Epithelial cell of esophagus (primary cell): ENCODE measurements at places on chromosomes 11 and 22.

DNA sequence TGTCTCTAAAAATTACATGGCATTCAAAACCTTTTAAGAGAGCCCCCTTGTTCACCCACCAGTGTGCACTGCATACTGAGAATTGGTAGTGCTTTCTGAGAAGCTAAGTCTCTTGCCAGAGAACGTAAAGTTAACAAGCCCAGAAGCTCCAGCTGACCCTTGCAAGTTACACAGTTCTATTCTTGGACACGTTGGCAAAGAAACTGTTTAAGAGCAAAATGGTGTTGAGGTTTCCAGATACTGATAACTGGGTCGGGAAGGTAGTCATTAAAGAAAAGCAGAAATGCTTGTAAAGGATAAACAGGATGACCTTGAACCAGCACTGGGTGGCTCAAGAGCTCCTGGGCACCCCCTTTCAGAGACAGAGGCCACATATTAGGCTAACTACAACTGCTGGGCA is 284.8 kb downstream of the CADM1 start:
- no peak for DNase-seq

DNA sequence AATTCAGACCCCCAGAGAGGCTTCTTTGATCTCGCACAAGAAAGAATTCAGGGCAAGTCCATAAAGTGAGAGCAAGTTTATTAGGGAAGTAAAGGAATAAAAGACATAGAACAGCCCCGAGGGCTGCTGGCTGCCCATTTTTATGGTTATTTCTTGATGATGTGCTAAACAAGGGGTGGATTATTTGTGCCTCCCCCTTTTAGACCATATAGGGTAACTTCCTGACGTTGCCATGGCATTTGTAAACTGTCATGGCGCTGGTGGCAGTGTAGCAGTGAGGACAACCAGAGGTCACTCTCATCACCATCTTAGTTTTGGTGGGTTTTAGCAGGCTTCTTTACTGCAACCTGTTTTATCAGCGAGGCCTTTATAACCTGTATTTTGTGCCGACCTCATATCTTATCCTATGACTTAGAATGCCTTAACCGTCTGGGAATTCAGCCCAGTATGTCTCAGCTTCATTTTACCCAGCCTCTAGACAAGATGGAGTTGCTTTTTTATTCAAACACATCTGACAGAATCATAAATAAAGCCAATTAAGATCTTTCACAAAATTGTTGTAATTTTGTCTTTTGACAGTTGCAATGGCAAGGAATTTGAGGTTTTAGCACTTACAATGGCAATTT is 7.6 kb downstream of the DDIAS start:
- DNase-seq, result no peak

- no peak for DNase-seq
Measured at GRCh38 chr11:112627588-112628045, 333.6 kb upstream of the NCAM1 start.

- no peak for DNase-seq
Measured at GRCh38 chr11:19422276-19422675, 181.5 kb upstream of the E2F8 start.

GRCh38 chr11:116580799-116581198 is 192.0 kb downstream of the BUD13 start:
- DNase-seq, result no peak

GRCh38 chr11:123491241-123491640 is 61.2 kb downstream of the GRAMD1B start:
- no peak for DNase-seq

GRCh38 chr11:63978551-63979239 is 4.3 kb downstream of the COX8A start:
- no peak for DNase-seq

DNA sequence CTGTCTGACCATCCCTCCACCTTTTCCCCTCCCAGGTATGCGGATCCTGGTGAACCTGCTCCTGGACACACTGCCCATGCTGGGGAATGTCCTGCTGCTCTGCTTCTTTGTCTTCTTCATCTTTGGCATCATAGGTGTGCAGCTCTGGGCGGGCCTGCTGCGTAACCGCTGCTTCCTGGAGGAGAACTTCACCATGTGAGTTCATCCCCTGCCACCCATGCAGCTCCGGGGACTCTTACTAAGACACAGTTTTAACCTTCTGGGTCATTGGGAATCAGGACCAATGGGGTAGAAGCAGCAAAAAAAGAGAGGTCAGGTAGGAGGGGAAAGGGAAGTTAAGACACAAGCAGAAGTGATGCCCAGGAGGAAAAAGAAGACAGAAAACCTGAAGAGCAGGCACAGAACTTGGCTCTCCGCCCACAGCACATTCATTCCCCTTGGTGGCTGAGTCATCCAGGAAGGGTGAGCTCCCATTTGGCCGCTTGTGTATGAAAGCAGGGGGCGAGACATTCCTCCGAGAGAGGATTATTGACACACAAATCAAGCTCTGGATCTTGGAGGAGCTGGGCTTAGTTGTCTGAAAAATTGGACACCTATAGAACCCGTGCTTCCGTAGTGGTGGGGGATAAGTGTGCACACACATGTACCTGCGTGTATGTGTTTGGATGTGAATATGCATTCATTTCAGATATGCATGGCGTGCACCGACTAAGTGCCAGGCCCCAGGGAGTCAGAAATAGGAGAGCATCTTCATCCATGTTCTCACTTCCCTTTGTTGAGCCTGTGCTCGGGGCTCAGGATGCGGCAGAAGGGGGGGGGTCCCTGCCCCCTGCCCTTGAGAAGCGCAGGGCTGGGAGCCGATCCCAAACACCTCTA is 64.2 kb downstream of the CACNA1I start:
- peak; percentile 97 for DNase-seq

- no peak for DNase-seq
Measured at GRCh38 chr22:26921726-26922125, 264.3 kb downstream of the MIAT start.

- no peak for DNase-seq
Measured at GRCh38 chr22:33188326-33188725, 130.1 kb upstream of the SYN3 start.

DNA sequence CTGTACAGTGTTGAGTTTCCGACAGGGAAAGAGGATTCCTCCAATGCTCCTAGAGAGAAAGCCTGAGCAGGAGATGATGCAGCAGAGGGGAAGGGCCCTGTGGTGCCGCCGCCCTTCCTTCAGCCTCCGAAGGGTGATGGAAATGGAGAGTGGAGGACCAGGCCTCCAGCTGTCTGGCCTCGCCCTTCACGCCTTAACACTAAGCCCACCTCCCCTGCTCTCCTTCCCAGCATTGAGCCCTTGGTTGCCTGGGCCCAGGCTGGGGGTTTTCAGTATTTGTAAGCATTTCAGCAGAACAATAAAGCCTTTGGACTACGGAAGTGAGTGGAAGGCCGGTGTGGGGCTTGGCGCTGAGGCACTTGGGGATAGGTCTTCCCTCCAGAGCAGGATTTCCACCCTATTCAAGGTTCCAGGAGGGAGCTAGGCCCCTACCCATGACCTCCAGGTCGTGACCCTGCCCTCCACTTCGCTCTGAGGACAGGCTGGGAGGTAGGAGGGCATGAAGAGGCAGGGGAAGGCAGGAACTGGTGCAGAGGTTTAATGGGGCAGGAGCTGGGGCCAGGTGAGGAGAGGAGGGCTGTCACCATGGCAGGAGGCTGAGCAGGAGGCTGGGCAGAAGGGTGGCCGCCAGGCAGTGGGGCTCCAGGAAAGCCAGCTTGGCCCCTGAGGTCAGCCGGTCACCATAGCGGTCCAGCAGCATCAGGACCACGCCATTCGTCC is 21.6 kb downstream of the TREH start:
- no peak for DNase-seq
